ENCODE measurements at places on chromosomes 3 and 15.

- DNase-seq, result no peak
Observed at GRCh38 chr3:131401978-131402377, 20.4 kb downstream of the NUDT16 start.

GRCh38 chr15:51869060-51869421 is 39.6 kb downstream of the TMOD3 start:
- DNase-seq, result peak; percentile 65

GRCh38 chr15:82540055-82540983 is at the start of gene RPS17:
Gene RPS17, minus strand, starts transcription at chr15:82540457. Its CDS starts 29 bp downstream, at chr15:82540428.
- DNase-seq, result peak; percentile 96

DNA sequence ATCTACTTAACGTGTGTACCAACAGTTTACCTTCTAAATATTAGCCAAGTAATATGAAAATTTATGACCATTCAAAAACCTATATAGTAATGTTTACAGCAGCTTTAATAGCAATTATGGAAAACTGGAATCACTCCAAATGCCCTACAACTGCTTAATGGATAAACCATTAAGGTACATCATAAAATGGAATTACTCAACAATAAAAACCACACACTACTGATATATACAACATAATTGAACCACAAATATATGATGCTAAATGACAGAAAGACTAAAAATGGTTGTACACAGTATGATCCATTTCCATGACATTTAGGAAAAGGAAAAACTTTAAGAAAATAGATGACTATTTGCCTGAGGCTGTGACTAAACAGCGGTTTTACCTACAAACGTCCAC is 467.1 kb upstream of the EPHA6 start:
- DNase-seq, result no peak

DNA sequence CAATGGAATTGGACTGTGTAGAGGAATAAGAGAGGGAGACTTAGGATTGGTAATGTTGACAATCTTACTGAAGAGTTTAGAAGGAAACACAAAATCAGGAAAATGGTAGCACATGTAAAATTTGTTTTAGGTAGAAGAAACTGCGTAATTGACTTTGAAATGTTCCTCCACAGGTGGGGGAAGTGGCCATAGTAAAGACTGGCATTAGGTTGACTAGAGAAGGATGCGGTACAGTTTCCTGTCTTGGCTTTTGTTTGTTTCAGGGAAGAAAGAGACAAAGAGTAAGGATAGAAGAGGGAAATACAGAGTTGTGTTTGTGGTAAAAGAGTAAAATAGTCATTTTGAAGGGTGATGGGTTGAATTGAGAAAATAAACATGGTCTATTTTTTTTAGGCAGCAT is 253.6 kb upstream of the ZNF717 start:
- no peak for DNase-seq

DNA sequence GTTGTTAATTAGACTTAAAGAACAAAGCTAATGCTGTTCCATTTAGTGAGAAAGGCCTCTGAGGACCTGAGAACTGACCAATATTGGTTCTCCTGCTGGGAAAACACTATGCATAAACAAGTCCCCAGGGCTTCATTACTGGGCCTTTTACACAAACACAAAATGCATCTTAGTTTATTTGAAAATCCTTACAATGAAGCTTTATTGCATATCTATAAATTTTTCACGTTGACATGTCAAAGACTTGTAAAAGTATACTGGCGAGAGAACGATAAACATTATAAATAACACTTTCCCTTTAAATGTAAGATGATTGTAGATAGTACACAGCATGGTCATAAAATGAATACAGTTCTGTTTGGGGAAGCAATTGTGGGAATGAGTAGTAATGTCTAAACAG is 151.7 kb downstream of the ROBO2 start:
- DNase-seq, result no peak

DNA sequence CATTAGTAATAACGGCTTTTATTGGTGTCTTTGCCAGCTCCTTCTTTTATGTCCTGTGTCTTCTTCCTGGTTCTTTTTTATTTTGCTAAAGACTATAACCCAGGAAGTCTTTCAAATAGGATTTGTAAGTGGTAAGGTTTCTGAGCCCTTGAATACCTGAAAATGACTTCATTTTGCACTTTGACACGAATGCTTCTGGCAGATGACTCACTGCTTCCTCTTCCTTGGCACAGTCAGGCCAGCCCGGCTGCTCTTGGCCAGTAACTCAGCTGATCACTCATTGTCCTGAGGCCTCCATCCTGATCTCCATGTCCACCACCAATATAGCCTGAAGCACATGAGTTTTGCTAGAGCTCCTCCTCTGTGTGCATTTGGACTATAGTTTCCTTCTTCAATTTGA is 48.7 kb upstream of the NR2E3 start:
- peak; percentile 75 for DNase-seq

GRCh38 chr3:31772272-31772671 is 208.8 kb downstream of the OSBPL10 start:
- no peak for DNase-seq

DNA sequence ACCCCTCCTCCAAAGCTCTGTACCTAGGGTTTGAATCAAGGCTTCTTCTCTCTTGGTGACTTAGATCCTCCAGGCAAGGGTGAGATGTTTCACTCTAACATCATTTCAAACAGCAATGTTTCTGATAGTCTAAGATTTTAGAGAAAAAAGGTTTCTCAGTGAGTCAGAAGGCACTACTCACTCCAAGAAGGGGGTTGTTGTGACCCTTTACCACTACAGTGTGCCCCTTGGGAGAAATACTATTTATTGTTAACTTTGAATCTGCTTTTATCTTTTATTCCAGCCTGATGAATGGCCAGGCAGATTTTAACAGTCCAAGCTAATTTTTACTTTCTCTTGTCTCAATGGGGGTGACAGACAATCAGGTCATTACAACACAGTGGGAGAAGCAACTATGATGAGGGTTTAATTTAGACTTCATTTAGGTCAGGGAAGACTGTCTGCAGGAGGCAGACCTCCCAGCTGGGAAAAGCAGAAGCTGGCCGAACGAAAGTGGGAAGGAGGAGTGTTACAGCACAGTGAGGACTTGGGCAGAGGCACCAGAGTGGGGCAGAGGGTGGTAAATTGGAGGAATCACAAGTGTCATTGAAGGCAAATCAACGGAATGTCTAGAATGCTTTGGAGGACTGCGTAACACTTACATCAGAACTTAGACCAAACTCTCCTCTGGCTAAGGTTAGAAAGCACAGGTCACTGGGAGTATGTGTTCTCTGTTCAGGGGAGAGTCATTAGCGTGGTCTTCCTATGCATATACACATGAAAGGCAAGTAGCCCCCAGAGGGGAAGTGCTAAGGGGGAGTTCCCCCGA is 21.2 kb downstream of the ZNF860 start:
- DNase-seq, result no peak

GRCh38 chr3:56792193-56792592 is 9.6 kb downstream of the ARHGEF3 start:
- no peak for DNase-seq

DNA sequence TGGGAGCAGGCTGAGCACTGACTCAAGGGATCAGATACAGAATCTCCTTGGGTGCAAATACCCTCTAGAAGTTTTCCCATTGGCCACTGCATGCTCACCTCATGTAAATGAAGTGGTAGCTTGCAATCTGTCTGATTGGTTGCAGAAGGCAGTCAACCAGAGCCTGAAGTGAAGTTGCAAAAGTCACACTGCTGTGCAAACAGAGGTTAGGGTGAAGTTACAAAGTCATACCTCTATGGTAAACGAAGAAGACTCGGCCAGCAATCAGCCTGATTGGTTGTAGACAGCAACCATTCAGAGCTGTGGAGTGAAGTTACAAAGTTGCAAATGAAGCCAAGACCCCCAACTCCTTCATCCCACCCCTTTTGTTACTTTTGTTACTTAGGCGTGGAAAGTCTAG is 27.1 kb downstream of the STARD9 start:
- DNase-seq, result no peak

- peak; percentile 37 for DNase-seq
Observed at GRCh38 chr3:78798266-78798832, 969.4 kb downstream of the ROBO1 start.

- DNase-seq, result peak; percentile 9
Observed at GRCh38 chr3:190322604-190323245, 479 bp upstream of the CLDN1 start.

GRCh38 chr3:161575901-161576300 is 79.3 kb downstream of the OTOL1 start:
- DNase-seq, result no peak

DNA sequence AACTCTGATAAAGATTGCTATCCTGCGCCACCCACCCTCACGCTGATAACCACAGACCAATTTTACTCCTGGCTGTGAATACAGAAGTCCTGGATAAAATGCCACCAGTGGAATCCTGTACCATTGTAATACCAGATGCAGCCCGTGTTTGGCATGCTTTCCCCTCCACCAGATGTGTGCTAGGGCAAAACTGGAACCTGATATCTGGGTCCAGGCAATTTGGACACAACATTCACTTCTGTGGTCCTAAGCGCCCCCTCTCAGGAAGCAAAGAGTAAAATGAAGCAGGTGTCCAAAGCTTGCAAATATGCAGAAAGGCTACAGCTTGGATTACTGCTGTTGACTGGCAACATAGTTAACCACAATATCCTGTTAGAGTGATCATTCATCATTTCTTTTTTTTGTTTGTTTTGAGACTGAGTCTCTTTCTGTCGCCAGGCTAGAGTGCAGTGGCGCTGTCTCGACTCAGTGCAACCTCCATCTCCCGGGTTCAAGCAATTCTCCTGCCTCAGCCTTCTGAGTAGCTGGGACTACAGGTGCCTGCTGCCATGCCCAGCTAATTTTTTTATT is 32.8 kb downstream of the LOXL1 start:
- peak; percentile 42 for DNase-seq

GRCh38 chr3:49017971-49018706 is at the start of gene DALRD3:
Gene DALRD3, minus strand, starts transcription at chr3:49018580. Its CDS starts 16 bp downstream, at chr3:49018564.
- DNase-seq, result peak; percentile 54

DNA sequence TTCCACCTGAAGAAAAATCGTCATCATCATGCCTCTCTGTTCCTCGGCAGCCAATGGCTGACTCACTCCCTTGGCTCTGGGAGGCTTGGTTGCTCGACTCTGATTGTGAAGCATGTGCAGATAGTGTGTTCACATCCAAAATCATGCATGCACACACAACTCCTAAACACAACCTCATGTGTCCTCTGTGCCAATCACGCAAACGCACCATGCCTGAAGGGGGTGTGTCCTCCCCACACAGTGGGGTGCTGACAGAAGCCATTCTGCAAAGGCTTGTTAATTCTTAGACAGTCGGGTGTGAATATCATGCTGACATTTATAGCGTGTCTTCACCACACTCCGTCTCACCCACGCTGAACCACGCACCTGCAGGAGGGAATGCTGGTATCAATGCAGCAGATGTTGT is 11.4 kb upstream of the CCDC174 start:
- DNase-seq, result no peak

- no peak for DNase-seq
Observed at GRCh38 chr3:126536126-126536525, 12.2 kb downstream of the CHST13 start.

GRCh38 chr3:56321892-56322291 is 146.4 kb downstream of the ERC2 start:
- DNase-seq, result no peak

DNA sequence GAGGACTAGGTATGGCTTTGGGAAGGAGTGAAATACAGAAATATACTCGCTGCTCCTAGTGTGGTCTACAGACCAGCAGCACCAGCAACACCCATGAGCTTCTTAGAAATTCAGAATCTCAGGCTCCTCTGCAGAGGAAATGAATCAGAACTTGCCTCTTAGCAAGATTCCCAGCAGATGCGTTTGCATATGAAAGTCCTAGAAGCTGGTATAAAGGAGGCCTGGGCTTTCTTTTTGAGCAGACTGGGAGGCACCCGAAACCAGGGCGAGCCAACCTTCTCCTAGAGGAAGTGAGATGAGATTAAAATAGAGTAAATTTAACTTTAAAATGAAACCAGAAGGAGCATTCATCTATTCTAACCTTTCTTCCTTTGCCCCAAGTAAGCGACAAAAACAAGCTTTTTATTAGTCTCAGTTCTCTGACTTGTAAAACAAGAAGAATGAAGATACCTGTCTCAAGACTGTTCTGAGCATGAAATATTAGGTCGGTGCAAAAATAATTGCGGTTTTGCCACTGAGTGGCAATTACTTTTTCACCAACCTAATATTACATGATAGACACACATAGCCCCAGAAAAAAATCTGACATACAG is 140.0 kb downstream of the PDZRN3 start:
- DNase-seq, result no peak

DNA sequence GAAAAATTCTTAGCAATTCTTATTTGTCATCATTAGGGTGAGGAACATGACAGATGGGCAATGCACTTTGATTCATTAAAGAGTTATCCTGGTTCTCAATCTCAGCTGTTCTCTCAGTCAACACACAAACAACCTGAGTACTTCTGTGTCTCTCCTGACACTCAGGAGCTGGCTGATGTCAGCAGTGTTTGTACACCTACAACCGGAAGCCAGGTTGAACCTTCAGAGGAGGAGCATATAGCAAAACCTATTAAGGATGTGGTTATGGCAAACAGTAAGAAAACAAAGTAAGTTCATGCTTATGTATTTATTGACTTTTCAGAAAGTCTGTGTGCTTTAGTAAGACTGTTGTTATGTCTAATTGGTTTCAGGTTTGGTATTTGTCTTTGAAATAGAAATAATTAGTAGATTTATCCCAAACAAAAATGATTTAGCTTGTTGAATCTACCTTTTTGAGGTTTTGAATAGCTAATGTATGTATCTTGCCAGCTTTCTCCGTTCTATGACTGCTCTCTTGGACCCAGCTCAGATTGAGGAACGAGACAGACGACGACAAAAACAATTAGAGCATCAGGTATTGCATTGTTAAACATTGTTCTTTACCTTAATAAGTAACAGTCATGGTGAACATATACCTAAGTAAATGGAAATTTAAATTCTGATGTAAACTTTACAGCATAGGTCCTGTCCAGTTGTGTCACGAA is 36.6 kb downstream of the CCDC66 start:
- no peak for DNase-seq

DNA sequence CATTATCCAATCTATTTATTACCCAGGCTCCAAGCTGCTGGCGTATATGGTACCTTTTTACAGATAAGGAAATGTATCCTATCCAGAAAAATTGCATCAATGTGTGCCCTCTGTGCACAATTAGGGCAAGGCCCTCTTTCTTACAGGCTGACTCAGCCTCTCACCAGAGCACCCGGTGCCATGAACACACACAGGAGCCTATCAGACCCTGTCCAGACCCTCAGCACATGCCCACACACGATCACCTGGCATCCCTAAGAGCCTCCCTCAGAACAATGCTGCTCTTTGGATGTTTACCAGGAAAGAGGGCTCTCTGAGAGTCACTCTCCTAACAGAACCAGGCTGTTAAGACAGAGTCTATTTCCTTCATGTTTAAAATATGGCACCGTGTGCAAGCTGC is 460.0 kb upstream of the TBL1XR1 start:
- DNase-seq, result no peak

- peak; percentile 49 for DNase-seq
Observed at GRCh38 chr3:184636741-184637316, 75.0 kb downstream of the MAGEF1 start.

- no peak for DNase-seq
Observed at GRCh38 chr3:9617056-9617455, 32.2 kb upstream of the MTMR14 start.
